NCI-H748 treated with DMSO at 0.1 percent for 48 hours (cell line): ENCODE measurements at places on chromosomes 12 and 14.

- DNase-seq: no peak
Measured at GRCh38 chr12:55974308-55974730, 441 bp downstream of the RAB5B start.

GRCh38 chr12:10098791-10099190, at the start of gene CLEC1A:
TSS of gene CLEC1A (minus strand) at chr12:10098985. CDS start at chr12:10098922, 63 bp downstream.
- no peak for DNase-seq

DNA sequence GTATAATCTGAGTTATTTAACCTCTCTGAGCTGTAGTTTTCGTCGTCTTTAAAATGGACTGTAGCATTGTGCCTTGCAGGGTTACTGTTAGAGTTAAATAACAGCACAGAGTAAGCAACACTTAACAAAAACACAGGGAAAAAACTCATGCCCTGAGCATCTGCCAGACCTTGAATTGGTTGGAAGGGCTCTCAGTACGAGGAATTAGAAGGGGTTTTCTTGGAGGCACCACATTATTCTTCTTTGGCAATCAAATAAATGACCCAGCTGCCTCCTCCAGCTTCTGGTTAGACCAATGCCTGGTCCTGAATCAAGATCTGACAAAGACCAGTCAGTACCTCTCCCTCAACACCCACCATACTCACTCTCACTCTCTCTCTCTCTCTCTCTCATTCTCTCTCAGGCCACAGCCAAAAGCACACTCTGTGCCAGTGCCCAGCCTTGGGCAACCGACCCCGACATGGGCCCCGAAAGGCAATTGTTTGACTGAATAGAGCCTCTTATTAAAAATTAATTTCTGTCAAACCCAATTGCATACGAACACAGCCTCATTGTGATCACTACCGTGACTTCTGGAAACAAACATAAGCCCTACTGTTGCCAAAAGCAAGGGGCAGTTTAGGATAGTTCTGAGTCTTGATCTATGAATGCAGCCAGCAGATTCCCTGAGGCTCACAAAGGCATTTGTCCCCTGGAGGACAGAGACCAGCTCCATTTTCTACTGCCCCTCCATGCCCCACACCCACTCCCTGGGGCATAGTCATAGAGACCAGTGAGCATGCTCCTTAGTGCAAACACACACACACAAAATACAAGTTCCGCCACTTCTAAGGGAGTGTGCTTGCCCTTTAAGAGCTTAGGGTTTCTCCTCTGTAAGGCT, 23.9 kb downstream of the DUSP6 start:
- DNase-seq: no peak

GRCh38 chr12:8493084-8493483, 20.2 kb upstream of the CLEC4D start:
- DNase-seq: no peak

- no peak for DNase-seq
Measured at GRCh38 chr14:68380329-68380741, 412.5 kb downstream of the ZFP36L1 start.

- no peak for DNase-seq
Measured at GRCh38 chr14:32724867-32725471, 213.7 kb upstream of the NPAS3 start.

GRCh38 chr12:54497883-54498282, 331 bp downstream of the NCKAP1L start:
- no peak for DNase-seq

- no peak for DNase-seq
Measured at GRCh38 chr14:76314521-76315034, 61.4 kb upstream of the ESRRB start.

DNA sequence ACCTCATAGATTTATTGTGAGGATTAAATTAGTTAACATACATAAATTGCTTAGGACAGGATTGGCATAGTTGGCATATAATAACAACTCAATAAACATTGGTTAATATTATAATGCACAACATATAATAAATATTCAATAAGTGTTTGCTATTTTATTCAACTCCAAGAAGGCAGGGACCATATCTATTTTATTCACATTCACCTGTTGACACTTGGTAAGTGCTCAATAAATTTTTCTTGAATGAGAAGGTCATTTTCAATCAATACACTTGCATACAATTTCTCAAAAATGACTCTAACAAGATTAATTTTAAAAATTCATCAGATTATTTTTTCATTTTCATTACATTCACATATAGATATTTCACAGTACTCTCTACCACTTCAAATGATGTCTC, 12.4 kb upstream of the NUP107 start:
- no peak for DNase-seq

GRCh38 chr14:45246691-45247090, 6.3 kb downstream of the MIS18BP1 start:
- DNase-seq: no peak

GRCh38 chr12:22491034-22491433, 53.3 kb downstream of the C2CD5 start:
- no peak for DNase-seq

DNA sequence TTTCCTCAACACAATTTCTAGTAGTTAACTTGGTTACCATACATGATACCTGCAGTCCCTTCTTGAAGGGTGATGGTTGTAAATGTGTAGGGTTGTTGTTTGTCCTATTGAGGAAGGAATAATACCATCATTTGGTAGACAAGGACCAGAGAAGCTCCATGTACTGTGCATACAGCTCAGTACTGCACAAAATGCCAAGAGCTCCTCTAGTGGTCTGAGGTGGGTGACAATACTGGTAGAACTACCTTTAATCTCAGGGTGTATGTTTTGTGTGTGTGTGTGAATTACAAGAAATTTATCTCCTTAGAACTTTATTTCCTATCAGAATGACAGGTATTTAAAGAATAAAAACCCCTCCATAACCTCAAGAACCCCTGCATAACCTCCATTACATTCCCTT, 575.3 kb downstream of the TMTC2 start:
- DNase-seq: no peak

DNA sequence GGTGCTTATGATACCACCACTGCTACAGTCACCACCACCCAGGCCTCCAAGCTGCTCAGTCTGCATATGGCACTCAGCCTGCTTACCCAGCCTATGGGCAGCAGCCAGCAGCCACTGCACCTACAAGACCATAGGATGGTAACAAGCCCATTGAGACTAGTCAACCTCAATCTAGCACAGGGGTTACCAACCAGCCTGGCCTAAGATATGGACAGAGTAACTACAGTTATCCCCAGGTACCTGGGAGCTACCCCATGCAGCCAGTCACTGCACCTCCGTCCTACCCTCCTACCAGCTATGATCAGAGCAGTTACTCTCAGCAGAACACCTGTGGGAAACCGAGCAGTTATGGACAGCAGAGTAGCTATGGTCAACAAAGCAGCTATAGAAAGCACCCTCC, 55.1 kb downstream of the BRMS1L start:
- DNase-seq: no peak

GRCh38 chr14:105855893-105856675, 329.7 kb downstream of the TMEM121 start:
- no peak for DNase-seq

- DNase-seq: peak; percentile 45
Measured at GRCh38 chr12:48197549-48197970, 5.5 kb downstream of the OR10AD1 start.

DNA sequence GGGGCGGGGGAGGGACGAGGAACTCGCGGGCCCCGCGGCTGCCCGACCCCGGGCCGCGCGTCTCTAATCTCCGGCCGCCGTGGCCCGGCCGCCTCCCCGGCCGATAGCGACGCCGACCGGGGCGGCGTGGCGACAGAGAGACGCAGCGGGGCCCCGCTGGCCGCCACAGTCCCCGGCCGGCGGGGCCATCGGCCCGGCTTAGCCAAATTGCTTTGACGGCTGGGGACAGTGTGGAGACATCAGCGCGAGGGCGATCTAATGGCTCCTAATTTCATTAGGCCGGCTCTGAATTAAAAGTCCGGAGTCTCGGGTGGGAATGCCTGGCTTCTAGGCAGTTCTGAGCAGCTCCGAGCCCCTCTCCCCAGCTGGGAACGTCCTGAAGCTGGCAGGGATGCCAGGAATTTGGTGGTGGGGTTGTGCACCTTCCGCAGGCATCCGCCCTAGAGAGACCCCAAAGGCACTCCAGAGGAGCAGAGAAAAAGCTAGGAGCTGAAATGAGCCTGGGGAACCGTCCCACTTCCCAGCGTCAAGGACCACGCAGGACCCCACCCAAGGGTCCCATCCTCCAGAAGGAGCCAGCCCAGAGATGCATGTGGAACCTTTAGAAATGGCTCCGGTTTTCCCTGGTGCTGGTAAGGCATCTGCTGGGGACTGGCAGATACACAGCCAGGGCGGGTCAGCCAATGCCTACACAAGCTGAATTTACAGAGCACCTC, 9.6 kb downstream of the TBX5 start:
- no peak for DNase-seq

- DNase-seq: no peak
Measured at GRCh38 chr14:42804141-42804540, 1197.5 kb downstream of the LRFN5 start.

DNA sequence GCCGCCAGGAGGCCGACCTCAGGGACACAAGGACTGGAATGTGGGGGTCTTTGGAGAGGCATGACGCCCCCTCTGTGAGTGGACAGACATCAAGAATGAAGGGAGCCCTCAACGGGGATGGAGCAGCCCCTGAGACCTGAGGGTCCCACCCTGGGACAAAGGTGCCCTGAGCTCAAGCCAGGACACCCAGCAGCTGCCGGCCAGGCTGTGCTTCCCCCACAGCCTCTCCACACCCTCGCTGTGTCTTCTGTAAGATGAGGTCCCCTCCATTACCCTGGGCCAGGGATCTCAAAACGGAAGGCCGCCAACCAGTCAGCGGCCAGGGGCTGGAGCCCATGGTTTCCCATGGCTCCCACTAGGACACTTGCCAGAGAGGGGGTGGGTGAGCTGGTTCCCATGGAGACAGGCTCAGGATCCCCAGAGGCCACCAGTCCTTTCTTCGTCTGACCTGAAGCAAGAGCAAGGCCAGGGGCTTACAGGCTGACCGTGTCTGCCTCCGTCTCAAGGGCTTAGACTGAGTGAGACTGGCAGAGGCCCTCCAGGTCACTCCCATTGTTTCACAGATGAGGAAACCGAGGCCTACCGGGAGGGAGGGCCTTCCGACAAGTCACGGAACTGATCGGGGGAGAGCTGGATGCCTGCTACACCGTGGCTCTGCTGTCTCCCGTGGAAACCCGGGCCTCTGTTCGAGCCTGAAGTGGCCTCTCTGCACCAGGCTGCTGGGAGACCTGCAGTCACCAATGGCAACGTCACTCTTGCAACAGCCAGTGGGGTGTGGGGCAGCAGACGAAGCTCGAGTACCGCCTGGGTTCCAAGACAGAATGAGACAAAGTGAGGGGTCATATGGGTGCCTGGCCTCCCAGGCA, 91.7 kb upstream of the DIO3 start:
- DNase-seq: no peak

DNA sequence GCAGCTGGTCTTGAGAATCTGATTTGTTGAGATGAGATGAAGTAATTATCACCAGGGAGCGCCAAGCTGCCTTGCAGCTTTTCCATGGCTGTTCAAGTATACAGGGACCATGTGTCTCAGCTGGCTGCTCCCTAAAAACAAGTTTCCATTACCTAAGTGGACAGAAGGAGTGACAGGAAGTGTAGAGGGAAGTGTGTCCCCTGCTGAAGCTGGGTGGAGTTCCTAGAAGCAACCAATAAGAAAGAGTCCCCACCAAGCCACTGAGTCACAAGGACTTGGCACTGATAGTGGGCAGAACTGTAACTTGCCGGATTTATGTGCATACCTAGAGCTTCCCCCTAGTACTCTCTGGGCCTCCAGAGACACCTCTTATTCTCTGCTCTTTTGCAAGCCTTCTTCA, 1.5 kb upstream of the GPX2 start:
- no peak for DNase-seq

GRCh38 chr14:29205658-29206057, 439.1 kb downstream of the FOXG1 start:
- peak; percentile 49 for DNase-seq

GRCh38 chr14:100529561-100530031, 57.6 kb downstream of the BEGAIN start:
- no peak for DNase-seq

- peak; percentile 49 for DNase-seq
Measured at GRCh38 chr12:104886418-104887401, 71.4 kb downstream of the SLC41A2 start.

DNA sequence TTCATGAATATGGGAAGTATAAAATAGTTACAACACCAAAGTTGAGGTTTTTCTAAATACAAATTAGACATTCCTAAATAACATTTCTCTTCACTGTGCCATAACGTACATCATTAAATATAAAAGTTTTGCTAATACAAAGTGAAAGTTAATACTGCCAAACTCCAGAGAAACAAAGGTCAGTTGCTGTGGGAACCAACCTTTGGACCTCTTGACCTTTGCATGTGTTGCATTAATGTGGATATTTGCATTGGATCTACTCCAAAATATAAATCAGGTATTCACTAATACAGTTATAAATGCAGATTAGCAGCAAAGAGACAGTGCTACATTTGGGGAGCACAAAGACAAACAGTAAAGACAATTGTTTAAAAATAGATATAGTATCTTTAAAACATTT, 366.0 kb upstream of the USP15 start:
- peak; percentile 10 for DNase-seq

GRCh38 chr14:75158843-75159614, 17.4 kb downstream of the TMED10 start:
- DNase-seq: no peak

- peak; percentile 97 for DNase-seq
Measured at GRCh38 chr12:102957339-102958050, at the start of gene ASCL1. TSS of gene ASCL1 (plus strand) at chr12:102957674. CDS start at chr12:102958245, 571 bp downstream.

DNA sequence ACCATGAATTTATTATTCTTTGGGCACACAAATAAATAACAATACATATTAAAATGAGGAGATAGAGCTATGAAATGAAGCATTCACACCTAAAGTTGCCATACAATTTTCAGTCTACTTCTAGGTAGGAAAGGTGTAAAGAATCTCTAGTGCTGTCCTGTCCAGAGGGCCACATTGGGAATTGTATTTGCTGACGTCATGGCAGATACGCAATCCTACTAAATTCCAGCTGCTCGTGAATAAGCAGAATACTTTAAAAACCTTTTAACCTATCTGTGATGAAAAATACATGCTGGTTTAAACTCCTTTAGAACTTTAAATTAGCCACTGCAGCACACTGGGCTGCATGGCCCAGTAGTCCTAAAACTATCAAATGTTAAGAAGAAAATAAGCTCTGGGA, 236.1 kb downstream of the FSCB start:
- DNase-seq: no peak

DNA sequence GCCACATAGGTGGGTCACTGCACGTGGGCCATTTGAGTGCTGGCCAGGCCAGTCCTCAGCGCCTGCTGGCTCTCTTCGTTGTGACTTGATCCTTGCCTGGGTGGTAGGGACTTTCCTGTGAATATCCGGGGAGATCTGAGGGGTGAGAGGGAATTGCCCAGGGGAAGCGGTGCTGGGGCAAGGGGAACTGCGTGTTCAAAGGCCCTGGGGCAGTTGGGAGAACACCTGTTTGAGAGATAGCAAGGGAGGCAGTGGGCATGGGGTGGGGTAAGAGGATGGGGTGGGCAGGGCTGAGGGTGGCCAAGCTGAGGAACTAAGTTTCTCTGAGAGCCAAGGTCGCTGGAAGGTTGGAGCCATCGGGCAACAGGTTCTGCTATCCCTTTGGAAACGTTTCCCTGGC, 25.0 kb downstream of the SETD1B start:
- DNase-seq: no peak
